ENCODE measurements at places on chromosomes 3 and 15.

- DNase-seq: no peak
Observed at GRCh38 chr3:64650096-64650622, 37.6 kb downstream of the ADAMTS9 start.

- DNase-seq: no peak
Observed at GRCh38 chr3:58577269-58577821, at the start of gene FAM107A. Gene FAM107A (minus strand): TSS chr3:58577391. CDS start chr3:58569860, 7,531 bp downstream.

DNA sequence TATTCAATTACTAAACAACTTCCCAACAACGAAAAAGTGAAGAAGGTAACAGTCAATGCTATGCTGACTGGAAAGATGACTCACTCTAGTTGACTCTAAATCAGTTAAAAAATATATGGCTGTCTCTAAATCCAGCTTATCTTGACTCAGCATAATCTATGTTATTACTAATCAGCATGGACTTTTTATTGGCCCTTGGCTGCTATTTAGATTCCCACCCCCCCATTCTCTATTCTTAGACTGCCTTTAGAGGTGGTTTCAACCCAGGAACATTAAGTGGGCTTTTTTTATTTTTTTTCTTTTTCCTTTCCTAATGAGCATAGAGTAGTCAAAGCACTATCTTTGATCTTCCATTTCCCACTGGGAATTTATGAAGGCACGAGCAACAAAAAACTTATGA, 1.9 kb downstream of the PCOLCE2 start:
- no peak for DNase-seq

- no peak for DNase-seq
Observed at GRCh38 chr3:168989396-168989795, 674.1 kb downstream of the MECOM start.

- DNase-seq: no peak
Observed at GRCh38 chr3:55512571-55513343, 25.7 kb upstream of the WNT5A start.

DNA sequence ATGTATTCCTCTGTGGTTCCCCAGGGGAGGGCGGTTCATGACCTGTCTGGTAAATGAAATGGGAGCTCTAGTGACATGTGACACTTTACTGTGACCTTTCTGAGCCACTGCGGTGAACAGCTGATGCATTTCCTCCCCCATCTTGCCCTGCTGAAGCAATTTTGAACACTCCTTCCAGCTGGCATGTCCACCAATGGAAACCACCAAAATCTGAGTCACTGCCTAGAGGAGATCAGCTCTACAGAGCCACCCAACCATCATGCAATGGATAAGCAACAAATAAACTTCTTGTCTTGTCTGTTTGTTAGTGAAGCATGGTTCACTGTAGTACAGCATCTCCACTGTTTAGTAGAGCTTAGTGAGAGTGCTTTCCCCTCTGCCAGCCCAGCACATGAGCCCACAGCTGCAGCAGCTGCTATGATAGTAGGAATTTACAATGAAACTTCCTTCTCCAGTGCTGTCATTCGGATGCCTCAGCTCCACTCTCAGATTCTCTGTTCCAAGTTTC, 479.4 kb downstream of the NTRK3 start:
- peak; percentile 8 for DNase-seq

GRCh38 chr3:127077505-127078064, 94.7 kb downstream of the PLXNA1 start:
- DNase-seq: no peak

DNA sequence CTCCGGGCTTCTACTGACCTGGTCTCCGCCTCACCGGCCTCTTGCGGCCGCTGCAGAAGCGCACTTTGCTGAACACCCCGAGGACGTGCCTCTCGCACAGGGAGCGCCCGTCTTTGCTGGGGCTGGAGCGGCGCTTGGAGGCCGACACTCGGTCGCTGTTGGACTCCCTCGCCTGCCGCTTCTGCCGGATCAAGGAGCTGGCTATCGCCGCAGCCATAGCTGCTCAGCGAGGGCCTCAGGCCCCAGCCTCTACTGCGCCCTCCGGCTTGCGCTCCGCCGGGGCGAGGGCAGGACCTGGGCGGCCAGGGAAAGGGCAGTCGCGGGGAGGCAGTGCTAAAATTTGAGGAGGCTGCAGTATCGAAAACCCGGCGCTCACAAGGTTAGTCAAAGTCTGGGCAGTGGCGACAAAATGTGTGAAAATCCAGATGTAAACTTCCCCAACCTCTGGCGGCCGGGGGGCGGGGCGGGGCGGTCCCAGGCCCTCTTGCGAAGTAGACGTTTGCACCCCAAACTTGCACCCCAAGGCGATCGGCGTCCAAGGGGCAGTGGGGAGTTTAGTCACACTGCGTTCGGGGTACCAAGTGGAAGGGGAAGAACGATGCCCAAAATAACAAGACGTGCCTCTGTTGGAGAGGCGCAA, 319.2 kb downstream of the FGF12 start:
- peak; percentile 57 for DNase-seq

- DNase-seq: peak; percentile 44
Observed at GRCh38 chr15:63473999-63474809, 30.2 kb upstream of the USP3 start.

- DNase-seq: no peak
Observed at GRCh38 chr15:60648928-60649679, 170.2 kb upstream of the ICE2 start.

- DNase-seq: no peak
Observed at GRCh38 chr3:178849199-178849910, 222.3 kb downstream of the ZMAT3 start.

GRCh38 chr15:67849538-67849937, 9.7 kb upstream of the RNU6-1 start:
- no peak for DNase-seq

DNA sequence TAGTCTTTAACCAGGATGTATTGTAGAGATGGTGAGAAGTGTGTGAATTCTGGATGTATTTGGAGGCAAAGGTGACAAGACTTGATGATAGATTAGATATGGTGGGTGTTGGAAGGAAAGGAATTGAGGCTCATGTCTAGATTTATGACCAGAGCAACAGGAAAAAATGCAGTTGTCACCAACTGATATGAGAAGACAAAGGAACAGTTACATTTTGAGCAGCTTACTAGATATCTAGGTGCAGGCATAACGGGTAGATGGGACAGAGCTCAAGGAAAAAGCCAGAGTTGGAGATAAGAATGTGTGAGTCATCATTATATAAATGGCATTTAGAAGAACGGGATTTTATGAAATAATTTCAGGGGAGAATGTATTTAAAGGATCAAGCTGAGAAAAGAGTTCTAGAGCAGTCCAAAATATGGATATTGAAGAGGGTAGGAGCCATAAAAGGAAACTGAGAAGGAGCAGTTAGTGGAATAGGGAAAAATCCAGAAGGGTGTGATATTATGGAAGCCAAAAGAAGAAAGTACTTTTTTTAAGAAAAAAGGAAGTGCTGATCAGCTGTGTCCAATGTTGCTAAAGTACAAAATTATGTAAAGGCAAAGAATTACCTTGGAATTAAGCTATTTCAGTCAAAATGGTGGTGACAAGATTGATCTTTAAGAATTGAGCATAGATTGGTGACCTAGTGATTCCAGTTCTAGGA, 262.5 kb downstream of the CGGBP1 start:
- no peak for DNase-seq

DNA sequence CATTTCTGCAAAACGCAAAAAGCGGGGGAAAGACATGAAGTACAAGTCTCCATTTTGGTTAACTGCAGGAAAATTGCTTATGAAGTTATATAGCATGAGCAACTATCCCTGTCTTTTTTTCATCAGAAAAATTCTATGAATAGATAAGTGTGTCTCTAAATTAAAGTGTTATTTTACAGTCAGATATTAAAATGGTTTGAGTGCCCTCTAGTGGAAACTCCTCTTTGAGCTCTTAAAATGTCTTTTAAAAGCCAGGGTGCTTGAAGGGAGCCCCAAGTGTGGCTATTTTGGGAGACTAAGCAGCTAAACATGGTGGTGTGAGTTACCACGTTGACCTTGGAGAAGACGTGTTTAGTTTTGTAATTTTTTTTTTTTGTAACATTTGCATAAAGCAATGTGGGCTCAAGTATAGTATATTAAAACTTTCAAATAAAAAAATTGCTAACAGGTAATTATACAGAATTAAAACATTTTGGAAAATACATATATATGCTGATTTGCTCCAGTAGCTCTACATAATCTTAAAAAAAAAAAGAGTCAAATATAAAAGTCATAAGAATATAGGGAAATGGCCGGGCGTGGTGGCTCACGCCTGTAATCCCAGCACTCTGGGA, 77.2 kb downstream of the PPP2R3A start:
- no peak for DNase-seq

DNA sequence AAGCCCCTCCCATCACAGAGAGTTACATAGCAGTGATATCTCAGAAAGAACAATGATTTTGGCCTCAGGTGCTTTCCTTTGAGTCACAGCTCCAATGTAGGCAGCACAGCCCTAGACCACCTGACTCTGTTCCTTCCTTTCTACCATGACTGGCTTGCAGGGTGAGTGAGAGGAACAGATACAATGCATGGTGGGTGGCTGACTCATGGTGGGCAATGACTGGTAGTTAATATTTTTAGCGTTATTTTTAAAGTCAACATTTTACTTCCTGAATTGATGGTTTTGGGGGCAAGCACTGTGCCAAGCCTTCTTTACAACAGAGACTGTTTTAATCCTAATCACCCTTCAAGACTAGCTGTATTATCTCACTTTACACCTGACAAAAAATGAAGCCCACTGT, 32.8 kb upstream of the ST3GAL6 start:
- DNase-seq: no peak

GRCh38 chr15:90565866-90566265, 36.1 kb downstream of the CRTC3 start:
- no peak for DNase-seq

- no peak for DNase-seq
Observed at GRCh38 chr3:17340261-17340660, 402.2 kb downstream of the TBC1D5 start.

- no peak for DNase-seq
Observed at GRCh38 chr3:38522002-38522401, 25.9 kb downstream of the EXOG start.

DNA sequence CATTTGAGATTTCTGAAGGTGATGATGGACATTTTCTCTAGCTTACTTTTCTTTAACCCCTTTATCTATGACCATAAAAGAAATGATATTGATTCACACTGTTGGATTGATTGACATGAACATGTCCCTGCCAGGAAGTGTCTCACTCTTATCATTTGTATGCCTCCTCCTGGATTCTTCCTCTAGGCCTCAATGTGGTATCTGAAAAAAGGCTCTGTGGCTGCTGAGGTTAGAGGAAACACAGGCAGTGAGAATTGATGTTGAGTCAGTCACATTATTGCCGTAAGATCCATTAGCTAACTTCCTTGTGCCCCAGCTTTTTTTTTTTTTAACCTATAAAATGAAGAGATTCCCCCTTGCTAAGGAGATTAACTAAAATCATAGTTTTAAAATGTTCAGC, 8.0 kb upstream of the THRB start:
- no peak for DNase-seq

- no peak for DNase-seq
Observed at GRCh38 chr3:8762607-8763377, 6.6 kb downstream of the OXTR start.

DNA sequence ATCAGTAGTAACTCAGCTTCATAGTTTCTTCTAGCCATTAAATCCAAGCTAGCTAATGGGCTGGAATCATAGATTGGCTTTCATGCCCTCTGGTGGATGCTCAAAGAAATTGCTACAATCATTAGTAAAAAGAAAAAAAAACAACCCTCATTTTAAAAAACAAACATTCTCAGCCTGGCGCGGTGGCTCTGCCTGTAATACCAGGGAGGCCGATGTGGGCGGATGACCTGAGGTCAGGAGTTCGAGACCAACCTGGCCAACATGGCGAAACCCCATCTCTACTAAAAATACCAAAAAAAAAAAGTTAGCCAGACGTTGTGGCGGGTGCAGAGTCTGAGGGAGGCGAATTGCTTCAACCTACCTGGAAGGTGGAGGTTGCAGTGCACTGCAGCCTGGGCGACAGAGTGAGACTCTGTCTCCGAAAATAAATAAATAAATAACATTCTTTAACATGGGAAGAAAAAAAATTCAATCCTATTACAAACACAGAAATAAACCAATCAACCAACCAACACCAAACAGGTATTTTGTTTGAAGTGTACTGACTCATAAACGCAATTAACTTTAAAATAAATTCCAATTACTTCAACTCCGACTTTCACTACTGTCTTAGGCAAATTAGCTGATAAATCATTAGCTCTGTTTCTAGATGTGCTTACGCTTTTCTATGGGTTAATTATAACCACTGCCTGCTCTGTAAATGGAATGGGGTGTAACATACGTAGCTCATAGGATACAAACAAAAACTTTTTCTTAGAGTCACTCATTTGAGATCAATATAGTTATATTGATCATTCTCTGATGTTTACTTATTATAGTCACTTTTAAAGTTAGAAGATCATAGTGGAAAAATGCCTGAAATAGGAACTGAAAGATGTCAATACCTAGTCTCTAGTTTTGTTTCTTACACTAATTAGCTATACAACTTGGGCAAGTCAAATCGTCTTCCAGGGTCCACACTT, 24.9 kb downstream of the TMEM207 start:
- peak; percentile 74 for DNase-seq

DNA sequence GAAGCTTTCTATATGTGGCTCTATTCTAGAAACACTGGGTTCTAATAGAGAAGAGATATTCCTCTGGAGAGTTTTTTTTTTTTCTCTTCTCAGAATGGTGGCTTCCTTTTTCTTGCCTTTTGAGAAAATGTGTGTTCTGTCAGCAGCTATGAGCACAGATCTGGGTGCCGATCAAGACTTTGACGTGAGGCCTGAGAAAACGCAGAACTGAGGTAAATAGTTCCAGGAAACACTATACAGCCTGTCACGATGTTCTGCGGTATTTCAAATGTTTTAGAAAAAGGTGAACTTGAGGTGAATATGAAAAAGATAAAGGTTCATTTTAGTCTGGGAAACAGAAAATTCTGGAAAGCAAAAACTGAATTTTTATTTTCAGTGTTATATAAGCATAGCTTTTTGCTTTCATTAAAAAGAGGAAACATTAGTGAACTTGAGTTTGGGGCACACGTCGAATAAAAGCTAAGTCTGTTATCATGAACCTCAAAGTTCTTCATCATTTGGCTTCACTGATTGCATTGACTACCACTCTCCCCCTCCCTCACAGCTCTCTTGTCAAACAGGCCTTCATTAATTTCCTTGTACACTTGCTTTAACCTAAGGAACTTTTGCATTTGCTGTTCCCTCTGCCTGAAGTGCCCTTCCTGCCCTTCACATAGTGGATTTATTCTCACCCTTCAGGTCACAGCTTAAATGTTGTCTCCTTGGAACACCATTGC, 265.1 kb downstream of the NFKBIZ start:
- no peak for DNase-seq

DNA sequence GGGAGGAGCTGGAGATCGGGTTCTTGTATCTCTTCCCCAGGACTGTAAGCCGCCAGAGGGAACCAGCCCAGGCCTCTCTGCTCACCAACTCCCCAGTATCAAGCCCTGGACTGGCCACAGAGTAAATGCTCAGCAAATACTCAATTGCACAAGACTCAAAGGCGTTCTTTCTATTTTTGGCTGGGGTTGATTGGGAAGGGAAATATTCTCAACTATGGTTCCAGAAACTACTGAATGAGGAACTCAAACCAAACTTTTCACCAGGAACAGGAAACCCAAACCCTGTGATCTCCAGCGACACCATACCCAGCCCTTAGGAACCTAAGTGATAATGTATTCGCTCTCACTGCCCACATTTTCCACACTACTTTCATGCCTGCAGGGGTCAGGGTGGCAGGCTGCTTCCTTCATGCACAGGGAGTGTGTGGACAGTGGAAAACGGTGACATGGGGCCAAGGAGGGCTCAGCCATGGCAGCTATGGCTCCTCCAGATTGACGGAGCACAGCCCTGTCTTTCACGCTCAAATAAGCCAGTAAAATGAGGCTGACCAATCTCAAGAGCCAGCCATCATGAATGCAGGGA, 124.7 kb upstream of the RAD18 start:
- DNase-seq: no peak

- DNase-seq: no peak
Observed at GRCh38 chr15:31508656-31509055, 182.0 kb downstream of the KLF13 start.

All from pancreas (tissue), 10 donors.